Foreskin fibroblast (primary cell): ENCODE measurements at places on chromosomes 3 and 15.

DNA sequence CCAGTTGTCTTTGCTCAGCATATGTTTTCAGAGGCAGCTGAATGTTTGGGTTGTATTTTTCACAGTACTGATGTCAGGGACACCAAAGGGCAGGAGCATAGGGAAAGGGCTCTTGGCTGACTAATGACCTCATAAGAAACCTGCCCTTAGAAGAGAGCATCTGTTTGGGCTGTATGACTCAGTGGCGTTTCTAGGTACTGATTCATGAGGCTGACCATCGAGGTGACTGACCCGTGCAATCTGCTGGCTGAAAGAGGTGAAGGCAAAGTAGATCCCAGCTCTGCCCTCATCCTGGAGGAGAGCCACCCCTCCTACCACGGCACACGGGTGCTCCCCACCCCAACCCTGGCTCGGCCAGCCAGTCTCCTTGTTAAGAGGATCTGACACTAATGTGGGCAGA, 8.3 kb downstream of the LMCD1 start:
- peak; percentile 94 for DNase-seq

DNA sequence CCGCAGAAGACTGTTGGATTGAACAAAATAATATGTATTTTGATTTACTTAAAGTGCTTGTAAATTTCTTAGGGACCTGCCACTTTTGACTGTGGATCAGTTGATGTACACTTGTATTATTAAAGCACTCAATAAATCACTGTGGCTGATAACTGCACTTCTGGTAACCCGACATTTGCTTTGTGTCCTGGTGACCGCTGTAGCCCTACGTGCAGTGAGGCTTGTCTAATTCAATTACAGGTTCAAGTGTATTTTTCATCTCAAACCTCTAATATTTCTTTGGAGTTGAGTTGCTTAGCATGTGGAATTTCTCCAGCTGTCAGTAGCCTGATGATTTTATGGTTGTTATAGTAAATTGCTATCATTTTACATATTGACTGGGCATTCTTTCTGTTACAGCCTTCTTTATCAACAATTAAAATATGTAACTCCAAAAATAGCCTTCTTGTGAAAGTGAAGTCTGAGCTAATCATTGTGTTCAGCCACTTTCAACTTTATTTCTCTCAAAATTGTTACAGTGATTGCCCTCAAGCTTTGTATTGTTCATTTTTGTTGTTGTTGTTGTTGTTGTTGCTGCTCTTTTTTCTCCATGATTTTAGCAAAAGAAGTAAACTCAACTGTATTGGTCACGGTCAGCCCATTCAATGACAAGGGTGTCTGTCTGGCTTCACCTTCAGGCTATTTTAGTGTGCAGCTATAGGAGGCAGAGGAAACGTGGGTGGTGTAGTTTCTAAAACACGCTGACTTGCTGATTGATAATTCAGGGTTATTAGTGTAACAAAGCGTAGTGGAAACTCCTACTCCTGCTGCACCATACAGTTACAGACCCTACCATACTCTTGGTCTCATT, 215.1 kb upstream of the UBE2E1 start:
- DNase-seq: no peak

GRCh38 chr3:54353946-54354345, 231.6 kb downstream of the CACNA2D3 start:
- DNase-seq: no peak

DNA sequence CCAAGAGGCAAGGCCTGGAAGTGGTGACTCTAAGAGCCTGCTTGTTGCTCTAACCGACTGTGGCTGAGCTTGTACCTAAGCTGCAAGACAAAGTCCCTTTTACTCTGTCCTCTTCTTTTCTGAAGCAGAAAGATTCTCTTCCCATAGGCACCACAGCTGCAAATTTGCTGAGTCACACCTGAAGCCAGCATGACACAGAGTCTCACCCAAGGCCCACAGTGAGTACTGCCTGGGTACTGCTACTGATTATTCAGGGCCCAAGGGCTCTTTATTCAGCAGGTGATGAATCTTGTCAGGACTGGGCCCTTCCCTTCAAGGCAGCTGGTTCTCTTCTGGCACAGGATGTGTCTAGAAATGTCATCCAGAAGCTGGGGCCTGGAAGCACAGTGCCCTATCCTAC, 18.9 kb upstream of the TIGIT start:
- DNase-seq: peak; percentile 29

- DNase-seq: no peak
Observed at GRCh38 chr3:129085818-129086217, 25.2 kb downstream of the GP9 start.

DNA sequence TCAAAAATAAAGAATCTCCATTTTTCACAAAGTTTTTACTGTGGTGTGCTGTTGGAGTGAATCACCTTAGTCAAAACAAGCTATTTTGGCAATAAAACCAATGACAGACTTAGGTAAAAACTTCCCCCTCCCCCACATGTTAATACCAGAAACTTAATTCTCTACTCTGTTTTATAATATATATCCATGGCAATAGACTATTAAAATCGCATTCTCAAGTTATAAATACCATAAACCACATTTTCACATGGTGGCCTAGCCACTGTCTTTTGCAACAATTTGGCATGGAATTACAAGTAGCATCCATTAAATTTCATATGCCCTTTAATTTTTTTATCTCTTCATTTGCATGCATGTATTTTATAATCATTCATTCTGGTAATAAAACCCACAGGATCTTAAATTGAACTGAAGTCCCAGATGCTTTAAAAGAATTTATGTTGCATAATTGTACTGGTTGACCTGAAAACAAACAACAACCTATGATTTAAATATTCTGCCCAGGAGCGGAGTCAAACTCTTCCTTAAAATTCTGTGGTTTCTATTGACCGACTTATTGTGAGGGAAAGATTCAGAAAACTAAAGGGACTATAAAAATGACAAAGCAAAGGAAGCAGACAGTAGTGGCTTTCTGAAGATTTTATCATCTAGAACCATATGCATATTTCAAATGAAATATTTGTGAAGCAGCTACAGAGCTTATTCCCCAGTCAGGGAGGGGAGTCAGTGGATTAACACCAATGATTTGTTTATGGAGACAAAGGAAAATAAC, 229.0 kb upstream of the TBL1XR1 start:
- no peak for DNase-seq

- no peak for DNase-seq
Observed at GRCh38 chr3:64354956-64355355, 129.7 kb upstream of the PRICKLE2 start.

- DNase-seq: no peak
Observed at GRCh38 chr3:123609063-123609462, 24.2 kb upstream of the HACD2 start.

DNA sequence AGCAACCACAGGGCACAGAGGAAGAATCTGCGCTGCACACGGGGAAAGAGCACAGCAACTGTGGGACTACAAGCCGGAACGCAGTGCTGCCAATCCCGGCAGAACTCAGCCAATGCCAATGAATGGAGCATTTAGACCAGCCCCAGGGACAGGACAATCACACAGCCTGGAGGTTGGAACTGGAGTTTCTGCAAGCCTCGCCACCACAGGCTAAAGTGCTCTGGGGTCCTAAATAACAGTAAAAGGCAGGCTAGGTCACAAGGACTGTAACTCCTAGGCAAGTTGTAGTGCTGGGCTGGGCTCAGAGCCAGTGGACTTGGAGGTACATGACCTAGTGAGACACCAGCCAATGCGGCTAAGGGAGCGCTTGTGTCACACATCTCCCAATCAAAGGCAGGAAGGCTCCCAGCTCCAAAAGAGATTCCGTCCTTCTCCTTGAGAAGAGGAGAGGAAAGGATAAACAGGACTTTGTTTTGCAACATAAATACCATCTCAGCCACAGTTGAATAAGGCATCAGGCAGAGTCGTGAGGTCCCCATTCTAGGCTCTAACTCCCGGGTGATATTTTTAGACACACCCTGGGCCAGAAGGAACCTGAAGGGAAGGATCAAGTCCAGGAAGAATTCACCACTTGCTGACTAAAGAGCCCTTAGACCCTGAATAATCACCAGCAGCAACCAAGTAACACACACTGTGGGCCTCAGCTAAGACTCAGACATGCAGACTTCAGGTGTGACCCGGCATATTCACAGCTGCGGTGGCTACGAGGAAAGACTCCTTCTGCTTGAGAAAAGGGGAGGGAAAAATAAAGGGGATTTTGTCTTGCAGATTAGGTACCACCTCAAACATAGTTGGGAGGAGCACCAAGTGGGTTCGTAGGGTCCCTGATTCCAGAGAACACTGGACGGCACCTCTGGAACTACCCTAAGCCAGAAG, 85.5 kb upstream of the XXYLT1 start:
- DNase-seq: no peak

GRCh38 chr15:74197176-74197965, 5.2 kb downstream of the STRA6 start:
- DNase-seq: no peak

GRCh38 chr3:42490243-42490642, 12.2 kb upstream of the VIPR1 start:
- DNase-seq: no peak

GRCh38 chr3:184016811-184017671, 643 bp downstream of the ABCC5 start:
- DNase-seq: peak; percentile 86
